ENCODE measurements at places on chromosomes 3 and 15. TPM values are rescaled to one million over a fixed set of nuclear protein-coding genes. Genes with fewer than 3 reads are reported as not detected.

Gene SAMMSON
- total RNA-seq: 0.55 TPM

Gene NUSAP1
- total RNA-seq: 194 TPM

Gene PTPRG
- 76.5 TPM for total RNA-seq

Gene TUSC7
- total RNA-seq: not detected

Gene FAM174B
- 105 TPM for total RNA-seq

Gene SMC4
- total RNA-seq: 139 TPM

Gene HTR3E
- total RNA-seq: not detected

Gene LEKR1
- total RNA-seq: 1.0 TPM

Gene CHL1
- total RNA-seq: 2.2 TPM

Gene TGM5
- total RNA-seq: not detected

Gene GOLGA8K
- 0.91 TPM for total RNA-seq

Gene ITIH4
- total RNA-seq: 5.4 TPM
